ENCODE measurements at places on chromosomes 4 and X. TPM values are rescaled to one million over a fixed set of nuclear protein-coding genes. Genes with fewer than 3 reads are reported as not detected.

GRCh38 chr4:73864365-73864764, 4.8 kb upstream of the CXCL1 start:
- DNase-seq, result no peak

DNA sequence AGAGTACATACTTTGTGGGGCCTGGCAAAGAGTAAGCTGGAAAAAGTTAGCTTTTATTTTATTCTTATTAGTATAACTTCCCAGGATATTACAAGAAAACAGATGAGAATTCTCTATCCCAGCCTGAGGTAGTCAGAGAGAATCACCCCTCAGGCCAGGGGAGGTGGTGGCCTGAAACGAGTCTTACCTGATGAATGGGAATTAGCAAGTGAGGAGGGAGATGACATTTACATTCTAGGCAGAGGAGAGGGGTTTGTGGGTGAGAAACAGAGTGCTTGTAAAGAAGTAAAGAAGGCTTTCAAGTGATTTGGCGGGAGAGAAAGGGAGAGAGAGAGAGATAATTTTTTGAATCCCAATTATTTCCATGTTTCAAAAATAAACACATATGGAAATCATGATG, 39.3 kb upstream of the PDK3 start:
- DNase-seq, result no peak

- no peak for DNase-seq
Measured at GRCh38 chr4:71270901-71271300, 67.9 kb upstream of the SLC4A4 start.

GRCh38 chrX:66675541-66675940, 36.7 kb upstream of the EDA2R start:
- DNase-seq, result no peak

DNA sequence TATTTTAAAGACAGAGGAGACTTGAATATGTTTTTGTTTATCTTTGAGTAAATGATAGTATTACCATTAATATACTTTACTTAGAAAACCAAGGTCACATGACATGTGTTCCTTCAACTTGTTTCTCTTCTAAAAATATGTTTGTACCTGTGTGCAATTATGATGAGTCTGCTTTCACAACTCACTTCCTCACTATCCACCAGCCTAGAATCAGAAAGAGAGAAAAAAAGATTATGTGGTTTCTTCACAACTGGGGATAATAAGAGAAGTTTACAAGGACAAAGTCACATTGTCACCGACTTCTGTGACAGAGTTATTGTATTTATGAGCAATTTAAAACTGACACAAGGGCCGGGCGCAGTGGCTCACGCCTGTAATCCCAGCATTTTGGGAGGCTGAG, 1112.1 kb downstream of the RPA4 start:
- DNase-seq, result no peak

DNA sequence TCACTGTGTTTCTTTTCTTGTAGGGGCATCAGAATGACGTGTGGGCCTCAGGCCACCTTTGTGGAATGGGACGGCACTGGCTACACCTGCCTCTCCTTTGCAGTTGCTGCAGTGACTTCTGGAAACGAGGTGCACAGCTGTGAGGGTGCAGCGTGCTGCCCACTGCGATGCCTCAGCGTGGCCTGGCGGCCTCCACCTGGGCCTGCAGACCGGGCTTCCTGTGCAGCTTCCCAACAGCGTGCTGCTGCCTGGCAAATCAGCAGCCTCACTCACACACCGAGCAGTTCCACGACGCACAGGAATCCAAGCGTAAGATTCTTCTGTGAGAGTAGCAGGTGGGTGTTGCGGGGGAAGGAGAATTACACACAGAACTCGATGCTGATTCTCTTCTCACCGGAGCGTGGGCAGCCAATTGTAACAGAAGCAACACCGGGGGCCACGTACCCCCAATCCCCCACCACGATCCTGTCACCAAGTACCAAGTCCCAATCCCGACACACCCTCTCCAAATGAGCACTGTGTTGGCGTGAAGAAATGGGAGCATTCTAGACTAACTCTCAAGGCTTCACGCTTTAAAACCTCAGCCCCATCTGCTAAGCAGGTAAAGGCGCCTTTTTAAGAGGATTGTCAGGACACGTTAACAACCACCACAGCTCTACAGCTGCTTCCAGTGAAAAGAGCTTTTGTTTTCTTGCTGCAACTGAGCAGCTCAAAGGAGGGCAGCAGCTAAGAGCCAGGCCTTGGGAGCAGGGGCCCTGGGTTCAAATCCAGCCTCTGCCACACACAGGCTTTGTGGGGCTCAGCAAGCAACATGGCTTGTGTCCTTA, 16.9 kb downstream of the WDR1 start:
- no peak for DNase-seq

The GPR82 gene
- polyA plus RNA-seq, result 0.06 TPM

DNA sequence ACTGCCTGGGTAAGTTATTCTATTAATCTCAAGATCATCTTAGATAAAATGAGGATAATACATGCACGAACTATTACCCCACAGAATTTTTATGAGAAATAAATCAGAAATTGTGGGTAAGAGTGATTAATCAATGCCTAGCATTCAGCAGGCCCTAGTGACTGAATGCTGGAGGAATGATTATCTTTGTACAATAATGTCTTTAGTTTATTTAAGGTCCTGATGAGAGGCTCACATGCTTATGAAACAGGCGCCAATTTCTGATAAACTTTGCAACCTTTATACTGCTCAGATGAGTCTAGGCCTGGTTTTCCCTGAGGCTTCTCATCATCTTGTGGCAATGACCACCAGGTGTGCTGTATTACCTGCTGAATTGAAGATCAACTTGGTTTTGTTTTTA, 27.8 kb upstream of the BMP2K start:
- DNase-seq, result no peak

The SPIN2A gene
- polyA plus RNA-seq, result 0.13 TPM

DNA sequence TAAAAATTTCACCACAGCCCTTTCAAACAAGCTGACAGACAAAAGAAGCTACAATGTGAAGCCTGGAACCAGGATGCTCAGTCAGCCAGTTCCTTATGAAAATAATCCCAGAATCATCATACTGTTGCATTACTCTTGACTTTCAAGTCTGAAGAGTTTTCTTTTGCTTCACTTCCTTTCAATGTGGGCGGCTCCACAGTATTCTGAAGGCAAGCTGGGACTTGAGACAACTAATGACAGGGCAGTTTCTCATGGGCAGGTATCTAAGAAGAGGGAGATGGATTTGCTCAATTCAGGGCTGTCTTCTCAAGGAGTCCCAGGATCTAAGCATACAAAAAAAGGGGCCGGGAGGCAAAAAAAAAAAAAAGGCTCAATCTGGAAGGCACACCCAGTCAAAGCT, 173.4 kb downstream of the PAPSS1 start:
- no peak for DNase-seq

The PNMA6F gene
- not detected for polyA plus RNA-seq

The MAGEA2B gene
- polyA plus RNA-seq, result not detected

The PRR32 gene
- polyA plus RNA-seq, result 0.28 TPM

DNA sequence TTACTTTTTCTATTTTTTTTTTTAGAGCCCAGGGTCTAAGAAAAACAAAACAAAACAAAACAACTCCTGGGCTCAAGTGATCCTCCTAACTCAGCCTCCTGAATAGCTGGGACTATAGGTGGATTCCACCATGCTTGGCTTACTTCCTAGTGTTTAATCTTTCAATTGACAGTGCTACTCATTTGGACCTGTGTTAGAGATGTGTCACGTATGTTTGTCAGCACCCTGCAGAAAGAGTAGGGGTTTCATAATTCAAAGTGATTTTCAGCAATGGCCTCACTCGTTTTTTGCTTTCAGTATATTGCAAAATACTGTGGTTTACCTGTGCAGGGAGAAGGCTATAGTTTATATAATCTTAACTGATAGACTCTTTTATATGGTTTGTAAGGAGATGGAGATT, 71.6 kb upstream of the TEX13D start:
- DNase-seq, result no peak

The PSAPL1 gene
- not detected for polyA plus RNA-seq

DNA sequence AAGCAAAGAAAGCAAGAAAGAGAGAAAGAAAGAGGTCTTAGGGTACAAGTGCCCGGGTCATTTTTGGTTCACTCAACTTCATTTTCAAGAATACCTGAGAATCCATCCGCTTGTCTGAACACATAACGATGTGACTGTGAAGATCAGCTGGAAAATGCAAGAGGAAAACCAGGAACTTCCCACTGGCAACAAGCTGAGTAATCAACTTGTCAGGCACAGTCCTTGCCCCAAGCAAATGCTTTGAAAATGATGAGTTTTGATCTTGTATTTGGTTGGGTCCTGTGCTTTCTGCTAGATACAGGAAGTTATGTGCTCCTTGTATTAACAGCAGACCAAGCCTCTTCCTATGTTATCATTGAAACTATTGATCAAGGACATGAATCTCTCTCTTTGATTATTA, 239.1 kb downstream of the ASMT start:
- DNase-seq, result no peak

- no peak for DNase-seq
Measured at GRCh38 chrX:117998171-117998570, 118.4 kb downstream of the KLHL13 start.

GRCh38 chr4:106344647-106344970, 24.0 kb downstream of the GIMD1 start:
- DNase-seq, result no peak

GRCh38 chrX:32289356-32289755, 922.0 kb downstream of the DMD start:
- no peak for DNase-seq

DNA sequence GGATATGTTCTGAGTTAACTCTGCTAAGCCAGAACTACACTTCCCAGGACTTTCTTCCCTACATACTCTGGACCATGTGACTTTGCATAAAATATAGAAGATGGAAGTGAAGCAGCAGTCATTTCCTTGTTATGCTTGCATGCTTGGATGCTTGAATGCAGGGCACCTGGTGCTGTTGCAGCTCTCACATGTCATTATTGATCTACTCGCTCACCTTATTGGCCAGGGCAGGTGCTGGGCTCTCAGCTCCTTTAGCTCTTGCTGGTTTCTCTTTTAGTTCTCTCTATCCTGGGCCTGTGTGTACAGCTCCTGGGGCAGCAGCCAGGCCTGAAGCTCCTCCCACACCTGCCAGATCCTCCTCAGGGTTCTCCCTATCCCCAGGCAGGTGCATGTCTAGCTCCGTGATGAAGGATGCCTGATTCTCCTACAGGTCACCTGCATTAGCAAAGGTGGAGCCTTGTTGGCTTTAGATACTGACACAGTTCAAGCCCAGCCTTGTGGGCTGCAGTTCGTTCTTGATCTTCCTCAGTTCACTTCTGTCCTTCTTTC, 53.3 kb downstream of the MED28 start:
- no peak for DNase-seq

DNA sequence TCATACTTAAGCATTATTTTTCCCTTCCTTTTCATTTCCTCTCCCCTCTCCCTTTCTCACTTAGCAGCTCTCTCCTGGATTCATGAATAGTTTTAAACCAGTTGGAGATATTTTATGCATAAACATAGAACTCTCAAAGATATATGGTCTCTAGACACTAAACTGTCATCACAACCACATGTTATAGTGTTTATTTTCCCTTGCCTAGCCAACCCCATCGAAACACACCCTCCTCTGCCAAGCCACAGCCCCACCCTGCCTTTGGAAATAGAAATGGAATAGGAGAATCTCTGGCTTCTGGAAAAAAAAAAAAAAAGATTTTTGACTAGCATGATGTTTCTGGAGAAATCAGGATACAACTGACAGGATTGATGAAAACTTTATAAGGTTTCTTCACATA, 64.8 kb upstream of the RBPJ start:
- no peak for DNase-seq

The CLCN4 gene
- polyA plus RNA-seq, result 4.4 TPM

- DNase-seq, result no peak
Measured at GRCh38 chrX:75156531-75156945, 455 bp upstream of the ABCB7 start.

GRCh38 chr4:147640331-147640730, 23.1 kb downstream of the TMEM184C start:
- DNase-seq, result no peak

DNA sequence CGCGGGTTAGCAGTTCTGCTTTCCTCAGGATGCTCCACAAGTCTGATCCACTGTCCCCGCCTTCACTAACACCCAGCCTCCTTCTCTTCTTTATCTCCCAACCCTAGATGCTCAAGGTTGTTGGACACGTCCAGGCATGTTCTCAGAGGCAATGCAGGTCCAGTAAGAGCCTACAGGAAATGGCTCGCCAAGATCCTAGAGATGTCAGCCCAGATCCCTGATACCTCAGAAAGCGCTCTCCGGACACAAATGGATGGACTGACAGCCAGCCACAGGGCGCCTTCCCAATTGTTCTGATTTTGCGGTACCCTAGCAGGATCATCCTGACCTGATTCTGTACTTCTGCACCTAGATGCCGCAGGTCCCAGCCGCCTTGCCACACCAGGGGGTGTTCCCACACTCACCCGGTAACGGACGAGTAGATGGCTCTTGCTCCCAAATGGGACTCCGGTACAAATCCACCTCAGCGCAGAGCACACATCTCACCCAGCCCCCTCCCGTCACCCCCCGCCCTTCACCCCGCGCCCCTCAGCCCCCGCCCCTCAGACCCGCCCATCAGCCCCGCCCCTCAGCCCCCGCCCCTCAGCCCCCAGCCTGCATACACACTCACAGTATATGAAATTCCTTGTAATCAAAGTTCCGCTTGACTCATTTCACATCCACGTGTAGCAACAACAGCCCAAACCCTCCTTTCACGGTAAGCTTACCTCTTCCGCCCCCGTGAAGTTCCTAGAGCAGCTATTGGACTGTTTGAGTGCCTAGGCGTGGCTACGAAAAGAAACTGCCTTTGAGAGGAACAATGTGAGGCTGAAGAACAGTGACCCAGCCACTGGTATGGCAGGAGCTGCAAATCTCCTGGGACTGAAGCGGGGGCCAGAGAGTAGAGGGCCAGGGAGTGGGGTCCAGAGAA, at the start of gene EDA2R:
Gene EDA2R, minus strand, starts transcription at position 488 of the 910 bp plus-strand sequence. CDS start 23,058 bp downstream, outside the sequence.
- DNase-seq, result no peak

GRCh38 chr4:1684506-1685234, 557 bp upstream of the FAM53A start:
- no peak for DNase-seq

GRCh38 chrX:119758731-119759247, 401 bp downstream of the SOWAHD start:
- DNase-seq, result no peak

The KCNE5 gene
- polyA plus RNA-seq, result 0.36 TPM

GRCh38 chr4:186169945-186170802, 21.2 kb upstream of the CYP4V2 start:
- no peak for DNase-seq

DNA sequence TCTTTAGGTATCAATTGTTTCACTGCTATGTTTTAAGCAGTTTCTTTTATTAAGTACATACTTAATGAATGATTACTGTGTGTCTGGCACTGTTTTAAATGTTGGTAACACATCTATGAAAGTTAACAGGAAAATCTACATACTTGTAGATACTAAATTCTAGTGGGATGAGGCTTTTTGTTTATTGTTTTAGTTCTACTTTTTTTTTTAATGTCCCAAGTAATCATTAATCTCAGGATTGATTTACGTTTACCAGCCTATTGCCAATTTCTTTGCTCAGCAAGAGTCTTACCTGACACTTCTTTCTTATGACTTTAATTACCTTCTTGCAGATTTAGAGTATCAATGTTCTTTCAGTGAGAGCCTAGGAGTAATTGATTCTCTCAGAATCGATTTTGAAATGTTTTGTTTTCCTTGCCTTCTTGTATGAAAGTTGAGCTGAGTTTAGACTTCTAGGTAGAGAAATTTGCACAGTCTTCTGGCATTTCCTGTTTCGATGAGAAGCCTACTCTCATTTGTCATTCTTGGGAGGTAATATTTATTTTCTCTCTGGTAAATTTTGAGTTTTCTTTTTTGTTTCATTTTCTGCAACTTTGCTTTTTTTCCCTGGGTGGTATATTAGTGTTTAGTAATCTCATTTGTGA, 235.2 kb upstream of the ANKRD50 start:
- DNase-seq, result no peak

The TLR1 gene
- 0.80 TPM for polyA plus RNA-seq

The ZBTB33 gene
- 1.8 TPM for polyA plus RNA-seq

The SPANXC gene
- not detected for polyA plus RNA-seq

GRCh38 chr4:84899616-84900015, 66.9 kb downstream of the WDFY3 start:
- DNase-seq, result no peak
